ENCODE measurements at places on chromosomes 2 and 18.

DNA sequence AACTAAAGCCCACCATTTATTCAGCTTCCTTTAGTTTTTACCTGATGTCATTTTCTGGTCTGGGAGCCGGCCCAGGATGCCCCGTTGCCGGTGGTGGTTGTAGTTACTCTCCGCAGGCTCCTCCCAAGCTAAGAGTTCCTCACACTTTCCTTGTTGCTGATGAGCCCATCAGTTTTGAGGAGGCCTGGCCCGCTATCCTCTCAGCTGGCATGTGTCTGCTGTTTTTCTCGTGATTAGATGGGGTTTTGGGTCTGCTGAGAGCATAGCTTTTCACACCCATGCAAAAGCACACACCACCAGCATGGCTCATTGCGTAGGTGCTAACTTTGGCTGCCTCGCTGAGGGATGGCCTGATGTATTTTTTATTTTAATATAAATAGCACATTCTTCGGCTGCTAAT, 72.1 kb downstream of the PSMG2 start:
- DNase-seq: no peak

- DNase-seq: no peak
Measured at GRCh38 chr2:147711031-147711430, 133.8 kb upstream of the ACVR2A start.

DNA sequence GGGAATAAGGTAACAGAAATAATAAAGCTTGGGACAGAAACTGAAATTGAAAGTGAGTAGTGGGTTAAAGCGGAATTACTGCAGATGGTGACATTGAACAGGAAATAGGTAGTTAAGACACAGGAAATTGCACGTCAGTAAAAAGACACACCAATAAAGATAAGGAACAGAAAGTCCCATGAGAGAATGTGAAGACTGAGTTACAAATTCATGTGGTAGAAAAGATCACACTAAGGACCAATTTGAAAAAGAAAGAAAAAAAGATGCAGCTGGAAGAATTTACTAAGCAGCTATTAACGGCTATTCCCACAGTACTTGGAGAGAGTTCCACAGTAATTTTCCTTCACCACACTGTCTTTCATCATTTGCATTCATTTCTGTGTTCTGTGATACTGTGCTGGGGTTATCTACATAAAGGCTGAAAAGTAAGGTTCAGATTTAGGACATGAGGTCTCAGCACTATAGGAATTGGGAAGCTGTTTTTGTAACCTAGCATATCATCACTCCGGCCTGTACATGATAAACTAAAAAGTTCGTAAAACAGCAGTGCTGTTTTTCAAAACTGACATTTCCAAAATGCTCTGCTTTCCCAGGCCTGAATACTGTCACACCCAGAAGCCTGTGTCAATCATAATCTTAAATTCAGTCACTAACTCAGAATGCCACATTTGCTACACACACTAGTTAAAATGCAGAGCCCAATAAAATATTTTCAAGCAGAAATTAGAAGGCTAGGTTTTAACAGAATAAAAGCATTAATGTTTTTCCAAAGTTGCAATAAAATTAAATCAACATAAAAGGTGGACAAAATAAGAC, 42.9 kb downstream of the SRBD1 start:
- no peak for DNase-seq

DNA sequence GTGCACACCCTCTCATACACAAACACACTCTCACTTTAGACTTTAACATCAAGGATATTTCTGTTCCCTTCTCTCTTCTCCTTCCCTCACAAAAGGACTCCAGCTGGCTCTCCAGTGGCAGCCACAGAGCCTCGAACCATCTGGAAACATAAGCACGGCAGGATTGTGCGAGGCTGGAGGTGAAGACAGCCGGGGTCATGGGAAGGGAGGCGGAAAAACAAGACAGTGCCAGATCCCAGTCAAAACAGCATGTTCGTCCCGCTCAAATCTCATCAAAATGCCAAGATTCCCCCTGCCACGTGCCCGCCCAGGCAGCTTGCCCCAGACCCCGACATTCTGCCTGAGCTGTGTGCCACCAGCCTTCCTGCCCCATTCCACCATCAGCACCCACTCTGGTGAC, 180.3 kb downstream of the ZBTB7C start:
- no peak for DNase-seq

- DNase-seq: no peak
Measured at GRCh38 chr18:56505971-56506370, 132.4 kb downstream of the TXNL1 start.

DNA sequence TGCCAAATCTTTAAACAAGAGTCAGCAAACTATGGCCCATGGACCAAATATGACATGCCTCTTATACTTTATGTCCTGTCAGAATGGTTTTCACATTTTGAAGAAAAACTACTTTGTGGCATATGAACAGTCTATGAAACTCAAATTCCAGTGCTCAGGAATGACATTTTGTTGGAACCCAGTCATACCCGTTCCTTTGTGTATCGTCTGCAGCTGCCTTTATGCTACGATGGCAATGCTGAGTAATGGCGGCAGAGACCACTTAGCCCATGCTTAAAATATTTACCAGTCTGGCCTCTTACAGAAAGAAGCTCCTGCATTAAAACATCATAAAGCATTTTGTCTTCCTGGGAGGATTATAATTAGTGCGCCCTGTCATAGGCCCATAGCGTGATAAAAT, 140.5 kb upstream of the FHL2 start:
- DNase-seq: no peak

DNA sequence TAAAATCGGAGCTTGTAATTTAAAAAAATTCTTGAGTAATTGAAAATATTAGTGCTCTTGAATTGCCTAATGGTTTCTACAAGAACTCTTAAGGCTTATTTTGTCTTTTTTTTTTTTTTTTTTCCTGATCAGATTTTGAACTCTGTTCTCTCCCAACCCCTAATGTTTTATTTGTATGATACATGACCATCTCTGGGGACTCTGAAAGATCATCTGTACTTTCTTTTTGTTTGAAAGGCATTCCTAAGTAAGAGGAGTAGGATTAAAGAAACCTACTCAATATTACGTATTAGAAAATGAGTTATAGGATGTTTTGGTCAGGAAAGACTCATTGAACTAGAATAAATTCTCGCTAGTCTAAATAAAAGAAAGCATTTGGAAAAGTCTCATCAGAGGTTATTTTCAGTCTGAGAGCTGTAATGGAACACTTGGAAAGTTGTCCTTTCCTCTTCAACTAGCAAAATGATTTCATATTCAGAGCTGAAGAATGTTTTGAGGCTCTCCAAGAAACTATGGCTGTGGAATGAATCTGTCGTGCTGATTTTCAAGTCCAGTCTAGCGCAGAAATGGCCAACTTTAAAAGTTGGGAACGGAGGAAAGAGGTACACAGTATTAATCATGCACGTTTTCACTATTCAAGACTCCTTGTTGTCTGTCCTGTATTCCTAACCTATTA, 182.7 kb downstream of the PRPF40A start:
- no peak for DNase-seq

GRCh38 chr2:56315376-56315775, 131.6 kb downstream of the CCDC85A start:
- DNase-seq: no peak

DNA sequence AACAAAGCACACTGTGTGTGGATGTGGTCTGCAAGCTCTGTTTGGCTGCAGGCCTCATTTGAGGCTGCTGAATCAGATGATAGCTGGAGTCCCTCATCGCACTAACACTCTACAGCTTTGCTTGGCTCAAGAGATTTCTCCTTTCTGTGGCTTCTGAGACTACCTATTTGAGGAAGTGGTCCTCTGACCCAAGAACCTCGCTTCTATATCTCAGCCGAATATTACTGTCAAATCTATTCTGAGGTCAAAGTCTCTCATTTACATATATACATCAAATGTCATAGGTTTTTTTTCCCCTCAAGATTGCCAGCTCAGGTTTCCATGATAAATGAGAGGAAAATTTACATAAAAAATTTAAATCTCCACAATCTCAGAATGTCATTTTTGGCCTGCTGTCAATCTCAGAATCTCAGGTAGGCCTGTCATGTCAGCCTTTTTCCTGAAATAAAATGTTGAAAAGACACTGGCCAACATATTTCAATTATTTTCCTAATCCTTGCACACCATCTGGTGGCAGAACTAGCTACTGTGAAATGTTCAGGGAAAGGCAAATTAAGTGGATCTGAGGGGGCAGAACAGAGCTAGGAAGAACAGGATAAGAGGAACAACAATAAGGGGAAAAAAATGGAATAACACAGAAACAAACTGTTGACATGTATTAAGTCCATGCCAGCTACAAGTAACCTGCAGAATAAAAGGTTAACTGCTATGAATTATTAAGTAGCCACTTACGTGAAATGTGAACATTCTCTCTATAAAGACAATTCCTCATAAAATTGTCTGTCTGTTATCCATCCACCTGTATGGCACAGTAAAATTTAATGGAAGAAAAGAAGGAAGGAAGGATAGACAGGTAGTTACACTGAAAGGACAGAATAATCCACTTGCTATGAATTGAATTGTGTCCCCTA, 39.3 kb downstream of the AP1S3 start:
- DNase-seq: no peak

- no peak for DNase-seq
Measured at GRCh38 chr2:159098361-159098760, 129.9 kb downstream of the TANC1 start.

DNA sequence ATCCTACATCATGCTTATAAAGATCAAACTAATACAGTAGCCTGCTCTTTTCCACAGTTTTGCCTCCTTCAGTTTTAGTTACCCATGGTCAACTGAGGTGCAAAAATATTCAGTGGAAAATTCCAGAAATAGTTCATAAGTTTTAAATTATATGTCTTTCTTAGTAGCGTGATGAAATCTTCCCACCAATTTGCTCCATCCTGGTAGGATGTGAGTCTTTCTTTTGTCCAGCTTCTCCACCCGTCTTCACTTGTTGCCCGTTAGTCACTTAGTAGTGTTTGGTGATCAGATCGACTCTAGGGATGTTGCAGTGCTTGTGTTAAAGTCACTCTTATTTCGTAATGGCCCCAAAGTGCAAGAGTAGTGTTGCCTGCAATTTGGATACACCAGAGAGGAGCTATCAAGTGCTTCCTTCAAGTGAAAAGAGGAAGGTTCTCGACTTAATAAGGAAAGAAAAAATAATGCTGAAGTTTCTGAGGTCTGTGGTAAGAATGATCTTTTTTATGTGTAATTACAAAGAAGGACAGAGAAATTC, 57.0 kb downstream of the CEP192 start:
- DNase-seq: no peak

DNA sequence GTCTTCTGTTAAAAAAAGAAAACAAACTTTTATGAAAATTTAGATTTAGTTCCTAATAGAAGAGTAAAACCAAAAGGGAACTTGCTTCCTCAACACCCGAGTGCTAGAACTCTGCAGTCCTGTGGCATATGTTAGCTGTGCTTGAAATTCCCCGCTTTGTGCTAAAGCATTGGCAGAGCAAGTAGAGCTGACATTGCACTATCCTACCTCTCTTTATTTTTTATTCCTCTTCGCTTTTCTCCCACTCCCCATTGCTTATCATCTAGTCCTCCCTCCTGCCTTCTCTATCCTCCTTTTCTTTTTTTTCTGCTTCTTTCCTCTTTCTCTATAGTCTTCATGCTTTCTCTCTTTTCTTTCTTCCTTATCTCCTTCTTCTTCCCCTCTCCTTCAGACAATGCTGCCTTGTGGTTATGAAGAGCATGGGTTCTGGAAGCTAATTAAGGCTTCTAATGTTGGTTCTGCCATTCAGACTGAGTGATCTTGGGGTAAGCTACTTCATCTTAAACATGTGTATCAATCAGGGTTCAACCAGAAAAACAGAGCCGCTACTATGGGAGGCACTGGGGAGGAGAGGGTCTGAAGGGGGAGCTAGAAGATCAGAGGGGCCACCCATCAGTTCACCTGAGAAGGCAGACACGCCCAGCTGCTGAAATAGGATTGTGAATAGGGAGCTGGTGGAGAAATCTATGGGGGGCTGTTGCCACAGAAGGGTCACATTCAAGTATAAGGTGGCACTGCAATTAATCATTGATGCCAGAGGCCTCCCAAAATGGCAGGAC, 31.4 kb upstream of the PELI1 start:
- DNase-seq: no peak

DNA sequence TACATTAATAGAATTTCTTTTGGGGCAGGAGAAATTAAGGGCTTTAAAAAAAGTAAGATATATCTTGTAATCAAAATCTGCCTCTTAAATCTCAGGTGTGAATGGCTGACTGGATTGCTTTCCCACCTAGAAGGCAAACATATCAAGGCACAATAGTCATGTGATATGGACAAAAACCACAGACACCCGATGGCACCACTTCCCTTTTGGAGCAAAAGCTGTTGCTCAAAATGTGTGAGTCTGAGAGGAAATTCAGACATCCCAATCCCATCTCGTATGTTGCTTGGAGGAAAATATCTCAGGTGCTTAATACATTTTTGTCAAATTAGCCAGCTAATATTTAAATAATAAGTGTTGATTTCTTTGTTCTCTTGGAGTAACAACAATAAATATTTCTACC, 120.7 kb downstream of the KCNF1 start:
- no peak for DNase-seq

DNA sequence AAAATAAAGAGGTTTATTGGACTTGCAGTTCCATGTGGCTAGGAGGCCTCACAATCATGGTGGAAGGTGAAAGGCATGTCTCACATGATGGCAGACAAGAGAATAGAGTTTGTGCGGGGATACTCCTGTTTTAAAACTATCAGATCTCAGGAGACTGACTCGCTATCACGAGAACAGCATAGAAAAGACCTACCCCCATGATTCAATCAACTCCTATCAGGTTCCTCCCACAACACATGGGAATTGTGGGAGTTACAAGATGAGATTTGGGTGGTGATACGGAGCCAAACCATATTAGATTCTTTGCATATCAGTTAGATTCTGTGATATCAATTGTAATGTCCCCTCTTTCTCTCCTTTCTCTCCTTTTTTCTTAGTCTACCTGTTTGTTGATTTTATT, 1178.7 kb upstream of the LRRTM1 start:
- DNase-seq: no peak

DNA sequence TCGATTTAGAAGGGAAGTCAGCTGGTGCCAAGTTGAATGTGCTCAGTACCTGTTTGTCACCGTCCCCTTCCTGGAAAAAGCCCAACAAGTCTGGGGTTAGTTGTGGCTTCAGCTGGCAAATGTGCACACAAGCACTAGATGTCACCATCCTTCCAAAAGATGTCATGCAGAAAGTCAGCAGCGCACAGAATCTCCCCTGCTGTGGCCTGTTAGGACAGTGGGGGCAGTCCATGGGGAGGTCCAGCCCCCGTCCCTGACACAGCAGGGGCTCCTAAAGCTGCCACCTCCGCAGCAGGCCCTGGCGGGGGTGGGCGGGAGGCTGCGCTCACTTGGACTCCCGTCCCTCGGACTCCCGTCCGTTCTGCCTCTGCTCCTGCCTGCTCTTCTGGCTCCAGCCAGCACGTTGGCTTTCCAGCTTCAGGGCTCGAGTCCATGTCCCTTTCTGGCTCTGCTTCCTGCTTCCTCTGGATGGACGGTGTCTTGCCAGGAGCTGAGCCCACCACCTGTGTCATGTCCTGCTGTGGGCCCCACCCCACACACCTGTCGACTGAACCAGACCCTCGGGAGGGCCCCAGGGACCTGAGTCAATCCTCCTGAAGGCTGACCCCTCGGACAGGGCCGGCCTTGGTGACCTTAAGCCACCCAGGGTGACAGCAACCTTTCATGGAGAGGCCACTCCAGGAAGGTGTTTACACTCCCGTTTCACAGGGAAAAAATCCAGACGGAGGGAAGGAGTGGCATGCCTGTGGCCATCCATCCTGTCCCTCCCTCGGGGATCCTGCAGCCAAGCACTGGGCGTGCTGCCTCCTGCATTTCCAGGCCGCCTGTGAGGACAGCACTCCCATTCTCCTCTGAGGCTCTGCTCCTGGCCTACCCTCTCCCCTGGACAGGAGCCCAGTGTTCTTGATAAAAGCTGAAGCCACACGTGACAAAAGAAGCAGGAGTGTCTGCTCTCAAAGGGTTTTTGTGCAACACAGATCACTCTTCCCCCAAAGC, 8.5 kb downstream of the RAB17 start:
- DNase-seq: peak; percentile 29

GRCh38 chr2:9422321-9423099, 818 bp downstream of the ITGB1BP1 start:
- DNase-seq: no peak

All from DMS79 (cell line).